ENCODE measurements at places on chromosomes 7 and 10.
A peak's percentile ranks its signal among the peaks of the same experiment; 100 is the strongest.

GRCh38 chr10:14584661-14585060 is 190.0 kb downstream of the FAM107B start:
- no peak for DNase-seq

DNA sequence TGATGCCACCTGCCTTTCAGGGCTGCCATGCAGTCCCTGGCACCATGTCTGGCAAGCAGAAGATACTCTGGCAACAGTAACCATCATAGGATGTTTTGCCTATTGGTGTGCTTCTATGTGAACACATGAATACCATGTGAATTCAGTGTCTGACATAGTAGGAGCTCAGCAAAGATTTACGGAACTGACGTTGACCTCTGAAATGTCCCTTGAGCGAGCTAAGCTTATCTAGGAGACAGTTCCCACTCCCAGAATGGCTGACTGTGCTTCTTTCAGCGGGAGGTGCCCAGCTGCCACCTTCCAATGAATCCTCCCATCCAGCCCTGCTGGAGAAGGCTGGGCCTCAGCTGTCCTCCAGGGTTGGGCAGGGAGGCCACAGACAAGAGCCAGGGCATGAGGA is 71.2 kb upstream of the LRRC18 start:
- no peak for DNase-seq

DNA sequence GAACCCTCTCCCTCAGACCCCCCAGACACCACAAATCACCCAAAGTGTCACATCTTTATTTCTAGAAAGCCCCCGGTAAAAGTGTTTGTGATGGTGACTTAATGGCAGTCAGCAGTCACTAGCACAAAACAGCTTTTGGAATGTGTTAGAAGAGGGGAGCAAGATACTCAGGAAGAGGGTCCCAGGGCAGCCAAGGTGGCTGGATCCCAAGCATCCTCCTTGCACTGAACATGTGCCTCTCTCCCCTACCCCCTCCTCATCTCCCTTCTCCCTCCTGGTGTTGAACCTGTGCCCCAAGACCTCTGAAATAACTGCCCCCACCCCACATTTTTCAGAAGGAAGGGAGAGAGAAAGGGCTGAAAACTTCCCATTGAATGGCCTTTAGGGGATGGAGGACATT is 37.8 kb upstream of the MXI1 start:
- no peak for DNase-seq

- DNase-seq: no peak
Observed at GRCh38 chr10:58704671-58705141, 192.0 kb downstream of the BICC1 start.

- DNase-seq: no peak
Observed at GRCh38 chr7:126699707-126700106, 553.0 kb downstream of the GRM8 start.

DNA sequence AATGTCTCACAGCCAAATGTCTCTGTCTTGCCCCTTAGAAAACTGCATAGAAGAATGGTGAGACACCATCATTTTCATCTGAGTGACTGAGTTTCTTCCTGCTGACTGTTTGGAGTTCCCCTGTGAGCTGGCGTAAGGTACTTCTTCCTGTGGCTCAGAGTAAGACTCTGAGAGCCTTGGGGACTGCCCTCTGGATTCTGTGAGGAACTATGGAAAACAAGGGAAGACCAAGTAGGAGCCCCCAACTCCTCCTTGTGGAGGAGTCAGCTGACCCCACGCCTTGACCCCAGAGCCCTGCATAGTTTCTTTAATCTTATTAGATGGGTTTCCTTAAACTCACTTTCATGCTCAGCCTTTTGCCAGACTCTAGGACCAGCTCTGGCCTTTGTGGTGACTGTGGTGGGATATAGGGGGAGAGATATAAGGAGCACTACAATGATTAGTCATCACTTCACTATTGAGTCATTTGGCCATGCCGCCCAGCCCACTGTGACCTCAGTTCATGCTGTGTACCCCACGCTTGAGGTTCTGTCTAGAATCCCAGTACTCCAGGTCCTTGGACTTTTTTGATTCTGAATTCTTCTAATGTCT is 51.8 kb upstream of the FAM133B start:
- peak; percentile 15 for DNase-seq

GRCh38 chr7:112908086-112908485 is 117.9 kb upstream of the TMEM168 start:
- DNase-seq: no peak

DNA sequence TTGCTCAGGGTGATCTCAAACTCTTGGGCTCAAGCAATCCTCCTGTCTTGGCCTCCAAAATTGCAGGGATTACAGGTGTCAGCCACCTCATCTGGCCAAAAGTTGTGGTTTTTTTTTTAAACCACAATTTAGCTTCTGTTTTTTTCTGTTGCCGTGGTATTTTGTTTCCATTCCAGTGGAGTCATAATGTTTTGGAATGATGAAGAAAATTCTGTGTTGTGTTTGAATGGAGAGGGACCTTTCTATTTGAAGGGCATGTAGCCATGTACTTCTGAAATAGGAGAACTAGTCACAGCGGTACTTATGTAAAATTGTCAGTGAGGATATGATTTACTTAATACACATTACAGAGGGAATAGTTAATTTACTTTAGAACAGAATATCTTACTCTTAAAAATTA is 201.3 kb downstream of the ARL4A start:
- no peak for DNase-seq

DNA sequence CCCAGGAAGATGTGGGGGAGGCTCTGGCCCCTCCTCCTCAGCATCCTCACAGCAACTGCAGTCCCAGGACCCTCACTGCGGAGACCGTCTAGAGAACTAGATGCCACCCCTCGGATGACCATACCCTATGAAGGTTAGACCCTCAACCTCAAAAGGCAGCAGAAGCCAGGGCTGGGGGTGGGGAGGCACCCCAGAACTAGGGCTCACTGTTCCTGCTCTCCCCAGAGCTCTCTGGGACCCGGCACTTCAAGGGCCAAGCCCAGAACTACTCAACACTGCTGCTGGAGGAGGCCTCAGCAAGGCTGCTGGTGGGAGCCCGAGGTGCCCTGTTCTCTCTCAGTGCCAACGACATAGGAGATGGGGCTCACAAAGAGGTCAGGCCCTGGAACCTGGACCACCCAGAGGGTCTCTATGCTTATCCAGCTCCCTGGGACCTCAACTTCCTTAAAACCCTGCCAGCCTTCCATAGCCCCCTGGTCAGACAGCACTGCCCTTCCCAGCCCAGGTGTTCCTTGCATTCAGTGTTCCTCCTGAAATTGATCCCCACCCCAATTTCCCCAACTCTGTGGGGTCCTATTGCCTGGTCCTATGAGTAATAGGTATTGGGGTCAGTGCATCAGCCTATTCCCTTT is 3.7 kb downstream of the SEMA4G start:
- DNase-seq: no peak

DNA sequence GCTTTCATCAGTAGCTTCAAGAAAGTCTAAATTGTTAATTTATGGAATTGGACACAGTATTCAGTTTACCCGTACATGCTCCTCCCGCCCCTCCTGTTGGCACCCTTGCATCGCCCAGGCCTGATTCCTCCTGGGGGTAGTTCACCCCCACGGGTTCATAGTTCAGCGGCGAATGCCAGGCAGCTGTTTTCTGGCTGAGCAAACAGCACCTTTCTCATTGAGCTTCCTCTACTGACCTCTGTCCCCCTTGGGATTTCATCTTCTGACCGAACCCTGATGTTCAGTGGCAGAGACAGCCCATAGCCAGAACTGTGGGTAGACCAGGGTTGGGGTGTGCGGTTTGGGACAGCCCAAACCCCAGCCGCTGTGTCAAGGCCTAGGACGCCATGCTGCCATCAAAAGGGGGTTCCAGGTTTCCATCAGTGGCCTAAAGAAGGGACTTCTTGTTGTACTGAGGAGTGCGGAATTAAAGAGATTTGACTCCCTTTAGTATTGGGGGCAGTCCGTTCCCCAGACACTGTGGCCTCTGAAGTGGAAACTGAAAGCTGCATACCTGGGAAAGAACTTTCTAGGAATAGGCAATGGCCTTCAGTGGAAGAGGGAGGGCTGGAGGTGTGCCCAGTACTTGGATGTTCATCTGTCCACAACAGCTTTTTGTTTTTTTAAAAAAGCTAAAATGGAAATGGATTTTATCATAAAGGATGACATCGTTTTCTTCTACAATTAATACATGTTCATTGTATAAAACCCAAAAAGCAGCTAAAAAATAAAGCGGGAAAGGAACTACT is 19.0 kb downstream of the MDH2 start:
- no peak for DNase-seq

DNA sequence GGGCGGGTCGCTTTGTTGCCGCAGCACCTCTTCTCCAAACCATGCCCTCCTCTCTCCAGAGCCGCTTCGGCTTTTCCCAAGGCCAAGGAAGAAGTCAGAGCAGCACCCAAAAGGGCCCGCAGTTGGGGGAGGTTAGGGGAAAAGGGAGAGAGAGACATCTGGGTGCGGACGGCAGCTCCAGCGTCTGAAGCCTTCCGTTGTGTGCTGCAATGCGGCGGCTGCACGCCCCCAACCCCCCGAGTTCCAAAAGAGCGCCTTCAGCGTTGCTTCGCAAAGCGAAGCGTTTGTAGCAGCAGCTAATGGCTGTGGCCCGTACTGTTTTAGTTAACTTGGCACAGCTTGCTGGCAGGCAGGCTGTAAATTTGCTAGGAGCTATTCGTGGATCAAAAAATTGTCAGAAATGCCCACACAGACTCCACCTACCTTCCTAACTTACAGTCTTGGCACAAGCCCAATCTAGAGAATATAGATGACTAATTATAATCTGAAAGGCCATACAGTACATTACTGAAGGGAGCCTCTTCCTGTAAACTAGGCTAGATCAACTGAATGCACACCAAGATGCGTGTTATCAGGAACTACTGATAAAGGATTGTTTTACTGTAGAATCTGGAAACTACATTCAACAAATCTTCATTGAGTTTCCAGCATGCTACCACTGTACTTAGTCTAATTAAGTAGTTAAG is 1.1 kb upstream of the KBTBD2 start:
- peak; percentile 89 for DNase-seq

DNA sequence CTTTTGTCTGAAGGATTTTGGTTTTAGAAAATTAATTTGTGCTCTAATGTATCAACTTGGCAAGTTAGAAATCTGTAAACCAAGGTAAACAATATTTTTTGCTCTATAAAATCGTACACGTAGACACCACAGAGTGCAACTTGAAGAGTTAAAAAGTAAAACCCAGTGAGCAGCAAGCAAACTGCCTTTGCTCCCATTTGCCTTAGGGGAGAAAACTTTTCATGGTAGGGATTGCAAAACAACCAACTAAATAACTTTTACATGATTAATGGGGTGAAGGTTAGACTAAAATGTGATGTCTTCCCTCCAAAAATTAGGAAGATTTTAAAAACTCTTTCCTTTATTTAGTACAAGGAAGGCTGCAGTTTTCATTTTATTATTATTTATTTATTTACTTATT is 224.2 kb upstream of the LYZL1 start:
- DNase-seq: no peak

GRCh38 chr7:17230099-17230807 is 68.2 kb upstream of the AHR start:
- peak; percentile 14 for DNase-seq

DNA sequence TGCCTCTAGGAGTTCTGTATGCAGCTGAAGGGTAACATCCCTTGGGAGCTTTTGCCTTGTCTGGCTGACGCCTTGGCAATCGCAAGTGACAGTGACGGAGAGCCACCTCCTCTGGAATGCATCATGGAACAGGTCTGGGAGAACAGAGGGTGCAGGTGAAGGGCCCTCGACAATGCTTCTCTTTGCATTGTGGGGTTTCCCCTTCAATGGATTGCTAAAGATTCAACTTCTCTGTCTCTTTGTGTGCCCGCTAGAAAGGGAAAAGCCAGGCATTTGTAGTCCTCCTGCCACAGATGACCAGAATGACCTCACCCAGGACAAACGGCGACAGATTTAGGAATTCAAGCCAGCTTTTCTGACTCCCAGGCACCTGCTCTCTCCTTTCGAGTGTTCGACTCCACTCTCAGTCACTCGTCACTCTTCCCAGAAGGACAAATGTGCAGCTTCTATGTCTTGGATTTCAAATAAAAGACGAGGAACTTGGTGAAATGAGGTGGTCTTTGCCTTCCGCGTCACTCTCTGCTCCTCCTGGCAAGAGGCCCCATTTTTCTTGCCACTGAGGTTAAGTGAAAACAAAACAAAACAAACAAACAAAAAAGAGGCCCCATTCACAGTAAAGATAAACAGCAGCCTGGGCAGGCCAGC is 26.1 kb downstream of the IL2RA start:
- no peak for DNase-seq

- DNase-seq: no peak
Observed at GRCh38 chr7:121341933-121342332, 13.1 kb downstream of the WNT16 start.

DNA sequence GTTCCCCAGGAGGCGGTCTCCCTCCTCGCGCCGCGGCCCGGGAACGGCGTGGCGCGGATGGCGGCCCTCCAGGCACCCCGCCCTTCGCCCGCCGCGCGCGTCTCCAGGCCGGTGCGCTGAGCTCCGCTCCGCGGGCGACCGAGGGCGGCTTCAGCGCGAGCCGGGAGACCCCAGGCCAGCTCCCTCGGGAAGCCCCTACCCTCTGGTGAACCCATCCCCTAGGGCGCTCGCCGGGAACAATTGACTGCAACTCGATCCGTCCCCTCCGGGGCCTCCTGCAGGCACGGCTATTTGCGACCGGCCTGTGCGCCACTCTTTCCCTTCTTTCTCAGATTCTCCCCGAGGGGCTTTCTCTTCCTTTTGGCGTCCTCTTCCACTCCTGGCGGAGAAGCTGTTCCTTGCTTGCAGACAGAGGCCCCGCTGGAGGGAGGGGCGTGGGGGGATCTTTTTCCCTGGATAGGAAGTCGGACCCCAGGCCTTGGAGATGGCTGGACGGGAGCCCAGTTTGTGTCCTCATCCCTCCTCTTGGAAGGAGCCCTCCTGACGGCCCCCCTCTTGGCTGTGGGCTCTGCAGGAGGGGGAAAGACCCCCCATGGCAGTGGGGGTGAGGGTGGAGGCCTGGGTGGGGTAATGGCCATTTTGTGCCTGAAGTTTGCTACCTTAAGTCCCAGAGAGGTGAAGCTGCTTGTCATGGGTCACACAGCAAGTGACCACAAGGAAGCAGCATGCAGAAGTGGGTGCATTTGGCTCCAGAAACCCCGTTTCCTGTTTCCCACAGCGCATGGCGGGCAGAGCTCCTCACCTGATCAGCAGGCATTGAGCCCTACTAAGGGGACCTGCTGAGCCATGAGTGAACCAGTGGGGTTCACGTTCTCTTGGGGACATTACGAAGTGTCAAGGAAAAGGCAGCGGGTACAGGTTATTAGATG is 171.2 kb upstream of the TNRC18 start:
- DNase-seq: peak; percentile 56

GRCh38 chr10:45440511-45441062 is 66.6 kb downstream of the ALOX5 start:
- DNase-seq: no peak

GRCh38 chr7:50779427-50779826 is 3.3 kb downstream of the GRB10 start:
- DNase-seq: no peak

- DNase-seq: no peak
Observed at GRCh38 chr10:52316001-52316400, 1.9 kb downstream of the DKK1 start.

GRCh38 chr10:88906921-88907320 is 26.9 kb downstream of the STAMBPL1 start:
- DNase-seq: no peak

GRCh38 chr10:60906411-60906810 is 37.6 kb downstream of the RHOBTB1 start:
- no peak for DNase-seq

- no peak for DNase-seq
Observed at GRCh38 chr10:54613162-54613561, 187.9 kb downstream of the PCDH15 start.
